Stimulated activated CD4-positive, alpha-beta T cell treated with anti-CD3 and anti-CD28 coated beads, Interleukin-4, amount 100 ng/mL, for 1 hour (primary cell): ENCODE measurements at places on chromosomes 3 and 15.

GRCh38 chr3:147407498-147408187, 1.3 kb upstream of the ZIC4 start:
- no peak for DNase-seq

DNA sequence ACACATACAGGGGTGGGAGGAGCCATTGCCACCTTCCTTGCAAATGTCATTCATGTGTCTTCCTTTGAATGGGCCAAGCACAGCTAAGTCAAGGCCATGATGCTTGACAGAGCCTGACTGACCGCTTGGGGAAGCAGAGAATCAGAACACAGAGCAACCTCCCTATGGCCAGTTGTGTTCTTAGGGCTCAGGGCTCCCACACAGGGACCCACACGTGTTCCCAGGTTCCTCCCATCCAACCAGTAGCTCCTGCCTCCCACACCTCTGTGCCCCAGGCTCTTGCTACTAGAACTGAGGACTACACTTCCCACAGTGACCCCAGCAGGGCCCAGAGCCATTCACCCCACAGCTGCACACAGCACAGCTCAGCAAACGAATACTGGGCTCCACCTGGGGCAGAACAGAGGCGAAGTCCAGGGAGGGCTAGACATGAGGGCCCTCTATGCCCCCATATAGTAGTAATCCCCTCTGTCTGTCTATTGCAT, 42.9 kb downstream of the KLF15 start:
- DNase-seq: no peak

DNA sequence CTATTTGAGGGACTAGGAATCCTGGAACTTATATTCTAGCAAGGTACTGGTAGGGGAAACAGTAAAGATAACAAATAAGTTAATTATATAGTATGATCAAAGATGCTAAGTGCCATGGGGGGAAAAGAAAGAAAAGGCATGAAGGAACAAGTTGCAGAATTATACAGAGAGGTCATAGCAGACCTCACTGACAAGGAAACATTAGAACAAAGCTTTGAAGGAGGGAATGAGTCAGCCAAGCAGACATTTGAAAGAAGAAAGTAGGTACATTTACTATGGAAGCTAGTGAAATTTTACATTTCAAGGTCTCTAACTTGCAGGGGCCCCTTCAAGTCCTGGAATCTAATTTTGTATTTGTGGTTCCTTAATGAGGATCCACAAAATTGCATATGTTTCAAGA, 57.2 kb upstream of the TIPARP start:
- DNase-seq: no peak

DNA sequence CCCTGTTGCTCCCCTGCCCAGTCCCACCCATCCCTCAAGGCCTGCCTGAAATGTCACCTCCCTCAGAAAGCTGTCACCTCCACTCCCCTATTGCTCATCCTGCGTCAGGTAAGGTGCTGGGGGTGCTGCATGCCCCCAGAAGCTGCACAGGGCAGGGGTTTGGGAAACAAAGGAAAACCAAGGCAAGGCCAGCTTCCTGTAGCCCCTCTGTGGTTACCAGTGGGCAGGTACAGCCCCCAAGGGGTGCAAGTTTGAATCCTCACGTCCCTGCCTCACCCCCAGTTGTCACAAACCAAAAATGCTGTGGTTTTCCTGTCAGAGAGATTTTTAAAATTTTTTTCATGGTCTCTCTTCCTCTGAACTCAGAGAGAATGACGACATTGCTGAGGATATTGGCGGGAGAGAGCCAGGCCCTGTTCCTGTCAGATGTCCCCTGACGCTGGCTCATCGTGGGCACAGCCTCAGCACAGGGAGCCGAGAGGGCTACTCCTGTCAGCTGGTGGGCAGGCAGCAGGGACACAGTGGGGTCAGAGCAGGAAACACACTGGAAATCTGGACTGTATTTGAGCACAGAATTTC, 27.0 kb downstream of the PSTPIP1 start:
- DNase-seq: no peak

DNA sequence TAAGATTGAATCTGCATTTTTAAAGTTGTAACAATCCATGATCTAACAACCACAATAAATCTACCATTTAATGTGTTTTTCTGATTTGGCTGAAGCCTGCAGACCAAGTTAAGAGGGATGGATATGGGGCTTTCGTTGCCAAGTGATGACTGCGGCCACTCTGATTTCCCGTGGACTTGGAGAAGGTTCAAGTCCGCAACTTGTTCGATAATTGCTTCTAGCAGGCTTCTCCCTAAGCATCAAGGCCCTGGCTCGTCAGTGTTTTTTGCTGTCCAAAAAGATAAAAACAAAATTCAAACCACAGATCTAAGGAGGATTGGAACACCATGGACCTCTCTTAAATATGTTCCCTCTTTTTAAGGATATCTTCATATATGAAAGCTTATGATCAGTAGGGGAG, 256.6 kb downstream of the CNTN3 start:
- DNase-seq: no peak
